ENCODE measurements at places on chromosomes 2 and 18.

DNA sequence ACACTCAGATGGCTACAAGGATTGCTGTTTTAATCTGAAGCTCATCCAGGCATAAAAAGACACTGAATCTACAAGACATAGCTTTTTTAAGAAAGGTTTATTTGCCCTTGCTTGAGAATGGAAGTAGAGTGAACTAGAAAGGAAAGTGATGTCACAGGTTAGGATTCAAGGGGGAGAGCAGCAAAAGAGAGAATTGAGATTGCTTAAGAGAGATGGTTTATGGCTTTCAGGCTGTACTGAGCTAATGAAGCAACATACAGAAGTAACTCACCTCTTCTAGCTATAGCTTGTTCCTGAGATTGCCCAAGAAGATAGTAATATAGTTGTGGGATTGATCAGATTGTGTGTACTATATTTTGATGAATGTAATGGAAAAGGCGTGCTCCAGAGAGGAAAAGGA, 26.1 kb upstream of the ACVR2A start:
- no peak for DNase-seq

- no peak for DNase-seq
Observed at GRCh38 chr2:118457951-118458350, 369.7 kb downstream of the INSIG2 start.

DNA sequence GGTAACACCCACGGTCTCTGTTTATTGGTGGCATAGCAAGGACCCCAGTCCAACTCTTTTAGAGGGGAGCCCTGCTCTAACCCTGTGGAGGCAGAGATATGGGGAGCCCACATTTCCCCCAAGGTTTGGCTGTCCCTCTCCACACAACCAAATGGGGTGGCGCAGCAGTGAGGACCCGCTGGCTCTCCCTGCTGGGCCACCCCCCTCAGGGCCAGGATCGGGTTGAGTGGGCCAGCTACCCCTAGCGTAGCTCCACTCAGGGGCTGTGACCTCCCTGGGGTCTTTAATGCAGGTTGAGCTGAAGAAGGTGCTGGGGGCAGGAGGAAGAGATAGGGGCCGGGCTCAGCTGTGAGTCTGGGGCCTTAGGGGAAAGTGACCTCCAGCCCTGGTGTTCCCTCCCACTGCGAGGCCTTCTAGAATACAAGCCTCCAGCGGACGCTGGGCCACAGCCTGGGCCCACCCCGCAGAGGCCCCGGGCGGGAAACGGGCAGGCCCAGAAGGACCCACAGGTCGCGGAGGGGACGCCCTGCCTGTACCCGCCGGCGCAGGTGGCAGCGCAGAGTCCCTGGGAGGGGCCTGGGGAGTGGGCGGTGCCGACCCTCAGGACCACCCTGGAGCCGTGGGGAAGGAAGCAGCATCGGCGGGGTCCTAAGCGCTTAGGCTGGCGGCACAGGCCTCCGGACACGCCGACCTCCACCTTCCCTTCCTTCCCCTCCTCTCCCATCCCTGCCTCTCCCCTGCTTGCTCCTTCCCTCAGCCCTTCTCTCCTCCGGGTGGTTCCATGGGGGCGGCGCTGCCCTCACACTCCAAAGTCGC, 9.6 kb downstream of the CROCC2 start:
- no peak for DNase-seq

- DNase-seq, result no peak
Observed at GRCh38 chr2:179274749-179275148, 10.1 kb upstream of the SESTD1 start.

- DNase-seq, result no peak
Observed at GRCh38 chr2:134225841-134226240, 28.0 kb upstream of the MGAT5 start.

GRCh38 chr2:96864343-96865091, 5.4 kb downstream of the SEMA4C start:
- no peak for DNase-seq

- peak; percentile 52 for DNase-seq
Observed at GRCh38 chr2:113209011-113209645, 35.4 kb downstream of the PSD4 start.

DNA sequence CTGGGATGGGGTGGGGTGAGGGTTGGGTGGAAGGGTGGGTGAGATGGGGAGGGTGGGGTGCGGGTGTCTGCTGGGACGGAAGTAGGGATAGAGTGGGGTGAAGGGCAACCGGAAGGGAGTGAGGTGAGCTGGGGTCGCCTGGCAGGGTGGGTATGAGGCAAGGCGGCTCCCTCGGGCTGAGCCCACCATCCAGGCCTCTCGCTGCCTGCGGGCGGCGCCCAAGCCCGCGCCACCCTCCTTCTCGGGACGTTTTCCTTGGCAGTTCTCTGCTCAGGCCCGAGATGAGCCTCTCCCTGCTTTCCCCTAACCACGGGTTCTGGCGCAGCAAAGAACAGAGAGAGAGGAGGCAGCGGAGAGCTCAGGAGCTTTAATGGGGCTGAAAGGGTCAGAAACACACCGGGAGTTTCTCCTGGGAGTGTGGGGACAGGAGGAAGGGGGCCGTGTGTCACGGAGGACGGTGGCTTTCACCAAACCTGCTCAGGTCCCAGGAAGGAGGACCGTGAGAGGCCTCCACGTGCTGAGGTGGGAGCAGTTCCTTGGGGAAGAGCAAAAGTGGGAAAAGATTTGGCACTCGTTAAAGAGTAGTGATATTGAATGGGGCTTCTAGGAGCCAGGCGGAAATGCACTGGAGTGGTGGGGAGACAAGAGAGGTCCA, 4.1 kb downstream of the FEV start:
- DNase-seq, result no peak

GRCh38 chr18:7221424-7222155, 9.3 kb upstream of the LRRC30 start:
- peak; percentile 78 for DNase-seq
